Activated T-cell treated with anti-CD3 and anti-CD28 coated beads, Interleukin-2, amount 50 U/mL, for 4 hours (primary cell): ENCODE measurements at places on chromosomes 5 and 9. TPM values are rescaled to one million over a fixed set of nuclear protein-coding genes. Genes with fewer than 3 reads are reported as not detected.

GRCh38 chr9:5185220-5185840 lies at the start of gene INSL6:
Gene INSL6, minus strand, starts transcription at chr9:5185639. Its CDS starts 37 bp downstream, at chr9:5185602.
- DNase-seq = no peak

- no peak for DNase-seq
Measured at GRCh38 chr5:132095424-132095972, 21.9 kb downstream of the CSF2 start.

DNA sequence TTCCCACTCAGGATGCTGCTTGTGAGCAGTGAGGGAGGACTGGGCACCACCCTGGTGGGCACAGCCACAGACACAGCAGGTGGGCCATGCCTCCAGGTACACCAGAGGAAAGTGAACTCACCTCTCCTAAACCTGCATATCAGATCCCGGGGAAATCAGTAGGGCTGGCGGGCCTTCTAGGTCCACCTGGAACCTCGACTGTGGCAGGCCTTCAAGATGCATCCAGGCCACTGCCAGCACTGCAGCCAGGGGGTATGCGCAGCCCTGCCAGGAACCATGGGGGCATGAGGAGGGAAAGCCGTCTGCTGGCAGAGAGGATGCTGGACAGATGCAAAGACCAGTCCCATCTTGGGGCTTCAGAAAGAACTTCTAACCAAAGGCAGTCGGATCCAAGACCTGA lies 270.6 kb upstream of the IRX4 start:
- DNase-seq = no peak

DNA sequence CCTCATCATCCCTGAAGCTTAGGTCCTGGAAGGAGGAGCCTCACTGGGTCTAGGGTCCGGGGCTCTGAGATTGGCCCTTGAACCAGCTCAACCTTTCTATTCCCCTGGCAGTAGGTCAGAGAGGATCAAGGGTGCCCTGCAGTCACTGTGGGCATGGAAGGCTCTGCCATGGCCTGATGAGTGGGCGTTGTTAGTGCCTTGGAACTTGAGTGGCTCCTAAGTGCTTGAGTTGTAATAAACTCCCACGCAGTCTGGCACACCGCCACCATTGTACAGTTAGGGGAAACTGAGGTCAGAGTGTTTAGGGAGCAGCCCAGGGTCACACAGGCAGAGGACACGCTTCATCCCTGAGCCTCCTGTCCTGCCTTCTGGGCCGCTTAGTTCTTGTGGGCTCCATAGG lies 10.4 kb upstream of the SYNPO start:
- DNase-seq = no peak

- DNase-seq = no peak
Measured at GRCh38 chr5:4019009-4019769, 423.6 kb downstream of the IRX1 start.

- no peak for DNase-seq
Measured at GRCh38 chr5:96219580-96220281, 213.3 kb downstream of the PCSK1 start.

GRCh38 chr5:39198127-39198526 lies 21.2 kb downstream of the FYB1 start:
- no peak for DNase-seq

DNA sequence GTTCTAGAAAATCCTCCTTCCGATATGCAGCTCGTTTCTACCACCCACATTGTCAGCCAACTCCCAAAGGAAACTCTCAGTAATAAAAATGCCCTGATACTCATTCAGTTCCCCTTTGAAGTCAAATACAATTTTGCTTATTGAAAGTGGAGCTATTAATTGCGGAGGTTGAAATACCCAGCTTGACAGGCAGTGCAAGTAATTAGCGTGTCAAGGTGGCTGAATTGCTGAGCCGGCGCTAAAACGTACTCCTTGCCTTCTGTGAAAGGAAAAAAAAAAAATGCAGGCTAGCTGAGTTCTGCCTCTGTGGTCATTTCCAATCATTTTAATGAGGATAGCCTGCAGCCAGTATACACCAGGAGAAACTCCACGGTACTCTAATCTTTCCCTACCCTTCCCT lies 165.5 kb downstream of the RORB start:
- DNase-seq = no peak

GRCh38 chr5:15487228-15487627 lies 12.8 kb upstream of the FBXL7 start:
- no peak for DNase-seq

DNA sequence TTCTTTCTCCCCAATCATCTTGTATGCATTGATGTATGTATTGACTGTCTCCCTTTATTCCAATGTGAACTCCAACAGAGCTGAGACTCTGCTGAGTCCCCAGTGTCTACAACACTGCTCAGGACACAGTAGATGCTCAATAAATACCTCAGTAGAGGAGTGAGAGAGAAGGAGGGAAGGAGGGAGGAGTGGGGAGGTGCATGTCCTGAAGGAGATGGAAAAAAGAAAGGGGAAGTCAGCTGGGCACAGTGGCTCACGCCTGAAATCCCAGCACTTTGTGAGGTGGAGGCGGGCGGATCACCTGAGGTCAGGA lies 2.9 kb upstream of the PHF2 start:
- no peak for DNase-seq

DNA sequence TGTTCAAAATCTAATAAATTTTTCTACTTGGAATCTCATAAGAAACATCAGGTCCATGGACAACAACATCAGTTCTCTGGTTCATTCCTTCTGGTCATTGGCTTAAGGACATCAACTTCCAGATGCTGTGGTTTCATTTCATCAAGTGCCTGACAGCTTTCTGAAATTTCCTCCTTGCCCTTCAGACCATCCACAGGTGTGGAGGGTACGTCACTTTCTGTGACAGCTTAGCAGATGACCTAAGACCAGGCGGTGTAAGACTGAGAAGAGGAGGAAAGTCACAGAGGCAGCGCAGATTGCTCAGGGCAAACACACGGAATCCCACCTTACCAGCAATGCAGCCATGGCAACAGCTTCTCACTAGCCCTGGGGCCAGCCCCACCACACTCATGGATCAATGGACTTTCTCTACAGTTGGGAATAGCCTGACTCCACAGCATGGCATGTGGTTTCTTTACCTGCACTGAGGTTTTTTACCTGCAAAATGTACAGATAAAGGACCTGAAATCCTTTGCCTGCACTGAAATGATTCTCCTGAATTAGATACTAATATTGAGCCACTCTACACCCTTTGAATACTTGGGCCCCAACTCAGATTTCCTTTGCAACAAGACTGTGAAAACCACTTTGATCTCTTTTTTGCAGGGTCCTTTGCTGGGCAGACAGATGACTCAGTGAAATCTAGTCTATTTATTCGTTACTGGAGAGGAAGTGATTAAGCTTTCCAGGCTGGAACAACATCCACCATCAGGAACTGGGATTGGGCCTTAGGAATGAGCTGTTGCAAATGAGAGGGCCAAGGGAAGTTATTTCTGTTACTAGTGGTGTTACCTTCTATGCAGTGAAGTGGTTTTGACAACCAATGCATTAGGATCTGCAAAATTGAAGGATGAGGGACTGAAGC lies 26.9 kb downstream of the TICAM2 start:
- DNase-seq = no peak

DNA sequence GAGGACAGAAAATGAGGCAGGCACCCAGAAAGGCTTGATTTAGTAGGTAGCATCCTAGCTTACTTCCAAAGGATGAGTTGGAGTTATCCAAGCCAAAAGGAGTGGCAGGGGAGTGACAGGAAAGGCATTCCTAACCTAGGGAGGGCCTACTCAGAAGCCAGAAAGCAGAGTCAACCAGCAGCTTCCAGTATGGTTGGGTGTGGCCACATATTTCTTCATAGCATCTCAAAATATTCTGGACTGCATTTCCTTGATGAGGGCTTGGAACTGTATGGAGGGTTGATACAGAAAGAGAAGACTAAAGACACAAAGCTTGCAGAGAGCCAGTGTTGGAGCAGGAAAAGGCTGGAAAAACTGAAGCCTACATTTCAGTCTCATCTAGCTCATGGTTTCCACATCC lies 656.8 kb upstream of the DMAC1 start:
- DNase-seq = no peak

GRCh38 chr9:109856785-109857184 lies 76.8 kb downstream of the PALM2AKAP2 start:
- no peak for DNase-seq

DNA sequence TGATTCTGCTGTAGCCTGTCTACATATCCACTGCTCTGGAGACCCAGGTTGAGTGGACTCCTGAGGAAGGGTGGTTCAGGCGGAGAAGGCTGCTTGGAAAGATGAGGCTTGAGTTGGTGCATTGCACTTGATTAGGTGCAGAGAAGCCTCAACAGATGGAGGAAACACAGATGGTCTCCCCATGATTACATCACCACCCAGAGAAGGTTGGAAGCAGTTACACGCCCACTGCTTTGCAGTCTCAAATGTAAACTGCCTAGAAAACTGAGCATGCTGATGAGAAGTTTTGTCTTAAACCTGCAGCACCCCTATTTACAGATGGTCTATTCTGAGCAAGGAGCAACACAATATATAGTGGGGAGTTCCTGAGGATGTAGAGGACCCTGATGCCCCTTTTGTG lies 266.6 kb downstream of the PIK3R1 start:
- no peak for DNase-seq

- DNase-seq = no peak
Measured at GRCh38 chr5:2896371-2897275, 145.1 kb upstream of the IRX2 start.

- DNase-seq = no peak
Measured at GRCh38 chr9:114025196-114025753, 52.8 kb downstream of the AMBP start.

DNA sequence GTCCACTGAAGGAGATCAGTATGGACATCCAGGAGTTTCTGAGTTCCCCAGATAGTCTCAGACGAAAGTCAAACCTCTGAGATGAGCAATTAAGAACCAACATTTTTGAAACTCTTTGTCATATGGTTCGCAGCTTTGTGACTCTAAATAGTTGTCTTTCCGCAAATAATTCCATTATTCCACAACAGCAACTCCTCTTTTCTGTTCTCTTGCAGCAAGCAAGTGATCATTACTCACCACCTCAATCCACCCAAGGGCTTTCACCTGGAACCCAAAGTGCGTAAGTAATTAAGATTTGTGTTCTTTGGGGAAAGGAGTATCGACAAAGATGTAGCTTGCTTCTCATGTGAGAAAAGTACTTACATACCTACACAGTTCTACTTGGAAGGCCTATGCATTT lies 15.6 kb downstream of the MTX3 start:
- no peak for DNase-seq

- no peak for DNase-seq
Measured at GRCh38 chr5:129113867-129114266, 19.3 kb downstream of the ISOC1 start.

DNA sequence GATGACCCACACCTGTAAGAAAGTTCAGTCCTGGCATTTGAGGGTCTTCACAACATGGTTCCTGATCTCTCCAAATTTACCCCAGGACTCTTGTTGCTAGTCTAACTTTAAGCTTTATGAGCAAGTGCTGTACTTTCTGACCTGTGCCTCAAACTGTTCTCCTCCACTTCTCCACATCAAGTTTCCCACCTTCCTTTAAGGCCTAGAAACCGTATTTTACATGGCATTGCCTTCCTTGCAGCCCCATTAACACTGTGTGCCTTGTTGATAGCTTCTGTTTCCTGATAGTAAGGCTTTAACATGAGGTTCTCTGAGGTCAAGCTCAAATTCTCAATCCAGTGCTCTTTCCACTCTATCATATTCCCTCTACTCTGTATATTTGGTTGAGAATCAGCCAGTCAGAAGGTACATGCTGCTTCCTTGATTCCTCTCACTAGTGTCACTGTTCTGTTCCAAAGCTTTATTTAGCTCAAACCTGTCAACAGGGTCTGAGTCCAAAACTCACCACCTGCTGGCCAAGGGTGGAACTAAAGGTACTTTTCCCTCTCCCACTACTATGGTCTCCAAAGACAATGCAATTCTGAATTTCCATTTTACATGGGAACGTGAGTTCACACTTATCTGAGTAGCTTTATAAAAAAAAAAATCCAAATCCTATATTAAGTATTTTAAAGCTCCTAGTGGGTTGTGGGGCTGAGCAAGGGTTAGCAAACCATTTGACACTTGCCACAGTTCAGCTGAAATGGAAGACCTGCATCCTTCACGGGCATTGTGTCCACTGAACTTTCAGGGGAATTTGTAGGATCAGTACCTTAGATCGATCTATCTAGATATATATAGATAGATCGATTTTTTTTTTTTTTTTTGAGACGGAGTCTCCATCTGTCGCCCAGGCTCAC lies 21.1 kb downstream of the VCP start:
- peak; percentile 50 for DNase-seq

DNA sequence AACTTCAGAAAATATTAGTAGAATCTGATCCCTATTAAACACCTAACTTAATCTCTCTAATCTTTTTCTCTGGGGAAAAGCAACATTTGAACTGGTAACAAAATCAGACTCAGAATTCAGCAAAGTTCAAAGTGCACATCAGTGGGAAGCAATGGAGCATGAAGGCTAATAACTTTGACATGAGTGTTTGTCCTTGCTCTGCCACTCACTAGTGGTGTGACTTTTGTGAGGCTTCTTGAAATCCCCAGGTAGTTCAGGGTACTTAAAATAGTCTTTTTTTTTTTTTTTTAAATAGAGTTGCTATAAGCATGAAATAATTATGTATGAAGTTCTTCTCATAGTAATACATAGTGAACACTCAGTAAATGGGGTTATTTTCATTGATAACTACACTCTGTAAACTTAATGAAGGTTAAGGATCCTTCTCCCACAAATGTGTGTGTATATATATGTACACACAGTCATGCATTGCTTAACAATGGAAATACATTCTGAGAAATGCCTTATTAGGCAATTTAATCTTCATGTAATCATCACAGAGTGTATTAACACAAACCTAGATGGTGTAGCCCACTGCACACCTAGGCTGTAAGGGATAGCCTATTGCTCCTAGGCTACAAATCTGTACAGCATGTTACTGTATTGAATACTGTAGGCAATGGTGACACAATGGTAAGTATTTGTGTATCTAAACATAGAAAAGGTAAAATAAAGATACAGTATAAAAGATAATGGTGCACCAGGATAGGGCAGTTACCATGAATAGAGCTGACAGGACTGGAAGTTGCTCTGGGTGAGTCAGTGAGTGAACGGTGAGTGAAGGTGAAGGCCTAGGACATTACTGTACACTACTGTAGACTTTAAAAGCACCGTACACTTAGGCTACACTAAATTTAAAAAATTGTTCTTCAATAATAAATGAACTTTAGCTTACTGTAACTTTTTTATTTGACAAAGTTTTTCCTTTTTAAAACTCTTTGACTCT lies 73.3 kb upstream of the HMHB1 start:
- DNase-seq = no peak

DNA sequence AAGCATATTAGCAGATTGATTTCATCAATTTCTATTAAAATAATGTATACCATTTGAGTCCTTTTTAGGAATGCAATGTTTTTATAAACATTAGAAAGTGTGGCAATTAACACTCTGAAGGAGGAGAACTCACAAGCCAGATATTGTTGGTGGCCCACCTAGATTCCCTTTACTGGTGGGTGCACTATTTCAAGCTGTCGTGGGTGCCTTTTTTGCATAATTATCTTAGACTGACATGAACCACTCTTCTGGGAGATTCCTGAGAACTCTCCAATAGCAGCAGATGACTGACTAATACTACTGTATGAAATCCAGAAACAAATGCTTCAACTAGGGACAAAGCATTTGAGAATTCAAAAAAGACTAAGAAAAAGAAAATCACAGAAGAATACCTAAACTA lies 526.0 kb downstream of the CDH18 start:
- DNase-seq = no peak

The HTR1A gene
- total RNA-seq = not detected

The ACTBL2 gene
- not detected for total RNA-seq

The CEL gene
- 4.7 TPM for total RNA-seq

The TAS2R1 gene
- total RNA-seq = not detected

The PLPP7 gene
- not detected for total RNA-seq

The RLN2 gene
- 1.6 TPM for total RNA-seq

The PCDHB10 gene
- total RNA-seq = 0.08 TPM

The PCDHGA3 gene
- total RNA-seq = not detected

The FER gene
- total RNA-seq = 5.1 TPM

The ARPC5L gene
- total RNA-seq = 146 TPM
